ENCODE measurements at places on chromosomes 4 and X. TPM values are rescaled to one million over a fixed set of nuclear protein-coding genes. Genes with fewer than 3 reads are reported as not detected.

GRCh38 chr4:88353324-88353723 lies 25.3 kb upstream of the HERC6 start:
- no peak for DNase-seq

DNA sequence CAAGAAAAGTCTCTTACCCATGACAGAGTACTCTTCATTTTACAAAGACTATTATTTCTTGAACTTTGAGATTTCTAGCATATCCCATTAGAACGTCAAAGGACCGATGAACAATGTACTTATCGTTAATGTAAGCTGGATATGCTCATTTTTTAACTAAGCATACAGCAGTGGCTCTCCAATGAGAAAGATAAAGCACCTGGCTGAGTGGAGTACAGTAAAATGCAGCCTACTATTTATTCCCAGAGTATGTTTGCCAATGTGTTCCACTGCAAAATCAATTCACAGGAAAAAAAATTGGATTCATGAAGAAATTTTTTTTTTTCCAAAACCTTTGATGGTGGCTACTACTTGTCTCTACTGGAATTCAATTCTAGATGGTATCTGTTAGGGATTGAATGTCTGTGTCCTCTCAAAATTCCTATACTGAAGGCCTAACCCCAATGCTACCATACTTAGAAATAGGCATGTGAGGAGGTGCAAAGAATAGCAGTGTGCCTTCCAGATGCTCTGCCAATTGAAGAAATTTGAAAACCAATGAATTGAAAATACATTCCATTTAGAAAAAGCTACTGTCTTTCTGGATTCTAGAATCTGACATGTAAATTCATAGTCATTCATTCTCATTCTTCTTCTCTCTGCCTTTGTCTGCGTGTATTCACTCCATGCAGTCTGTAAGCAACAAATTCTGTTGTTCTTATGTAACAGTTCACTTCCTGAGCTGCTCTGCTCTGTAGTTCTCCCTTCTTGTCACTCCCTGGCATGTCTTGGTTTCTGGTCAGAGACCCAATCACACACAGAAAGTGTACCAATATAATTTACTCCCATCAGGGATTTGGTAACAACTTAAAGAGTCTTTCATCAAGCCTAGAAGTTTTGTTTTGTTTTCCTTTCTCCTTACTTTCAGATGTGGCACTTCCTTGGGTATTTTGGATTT lies 61.4 kb downstream of the PAPSS1 start:
- DNase-seq, result no peak

- DNase-seq, result no peak
Measured at GRCh38 chr4:187179086-187180058, 455.7 kb upstream of the FAT1 start.

- no peak for DNase-seq
Measured at GRCh38 chr4:8330821-8331574, 61.4 kb downstream of the HTRA3 start.

Gene NSG1
- total RNA-seq, result 5.3 TPM

DNA sequence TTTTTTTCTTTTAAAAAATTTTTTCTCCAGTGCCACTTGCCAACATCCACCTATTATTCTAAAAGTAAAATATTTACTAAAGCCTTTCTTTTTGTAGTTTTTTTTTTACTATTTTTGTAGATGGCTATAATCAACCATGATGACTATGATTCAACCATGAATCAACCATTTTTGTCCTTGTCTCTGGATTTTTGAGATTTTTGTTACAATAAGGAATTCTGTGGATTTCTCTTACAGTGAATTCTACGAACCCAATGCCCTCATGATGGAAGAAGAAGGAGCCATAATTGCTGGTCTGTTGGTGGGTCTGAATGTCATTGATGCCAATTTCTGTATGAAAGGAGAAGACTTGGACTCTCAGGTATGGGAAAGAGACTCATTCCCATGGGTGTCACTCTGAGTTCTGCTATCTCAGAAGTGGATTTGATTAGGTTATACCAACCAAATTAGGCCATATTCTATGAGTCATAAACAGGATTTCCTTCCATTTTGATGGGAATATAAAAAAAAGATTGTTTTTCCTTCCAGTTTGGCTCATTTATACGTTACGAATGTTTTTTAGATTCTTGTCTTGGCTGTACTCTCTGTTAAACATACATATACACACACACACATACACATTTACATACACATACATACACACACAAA lies 46.7 kb downstream of the RUFY3 start:
- DNase-seq, result no peak

GRCh38 chr4:38078590-38079421 lies 118.6 kb downstream of the PTTG2 start:
- peak; percentile 18 for DNase-seq

Gene ENPP6
- total RNA-seq, result 0.05 TPM

Gene HPGD
- total RNA-seq, result 2.5 TPM

DNA sequence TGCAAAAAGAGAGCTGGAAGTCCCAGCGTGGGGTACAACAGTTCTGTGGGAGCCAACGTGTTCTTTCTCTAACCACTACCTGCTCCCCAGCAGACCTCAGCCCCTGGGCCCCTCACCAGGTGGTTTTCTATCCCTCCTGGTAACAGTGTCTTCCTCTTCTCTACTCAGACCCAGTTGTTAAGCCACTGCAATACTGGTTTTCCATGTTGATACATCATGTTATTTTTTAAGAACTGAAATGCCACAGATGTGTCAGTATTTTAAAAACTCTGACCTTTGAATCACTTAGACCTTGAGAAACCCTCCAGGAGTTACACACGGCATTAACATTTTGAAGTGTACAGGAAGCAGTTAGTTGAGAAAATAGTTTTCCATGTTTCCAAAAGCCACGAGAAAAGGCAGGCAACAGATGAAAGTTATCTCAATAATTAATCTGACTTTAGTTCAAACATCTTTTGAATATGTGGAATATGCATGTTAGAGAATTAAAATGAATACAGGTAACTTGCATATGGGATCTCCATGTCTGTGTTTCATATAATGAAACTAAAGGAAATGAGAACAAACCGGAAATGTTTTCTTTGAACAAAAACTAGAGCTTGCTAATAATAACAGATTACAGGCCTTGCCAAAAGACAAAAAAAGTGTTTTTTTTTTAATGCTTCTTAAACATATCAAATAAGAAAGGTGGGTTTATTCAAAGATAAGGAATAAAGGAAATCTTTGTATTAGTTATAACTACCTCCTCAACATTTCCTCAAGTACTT lies 108.8 kb downstream of the ZNF827 start:
- DNase-seq, result peak; percentile 68

Gene ATP2B3
- not detected for total RNA-seq

DNA sequence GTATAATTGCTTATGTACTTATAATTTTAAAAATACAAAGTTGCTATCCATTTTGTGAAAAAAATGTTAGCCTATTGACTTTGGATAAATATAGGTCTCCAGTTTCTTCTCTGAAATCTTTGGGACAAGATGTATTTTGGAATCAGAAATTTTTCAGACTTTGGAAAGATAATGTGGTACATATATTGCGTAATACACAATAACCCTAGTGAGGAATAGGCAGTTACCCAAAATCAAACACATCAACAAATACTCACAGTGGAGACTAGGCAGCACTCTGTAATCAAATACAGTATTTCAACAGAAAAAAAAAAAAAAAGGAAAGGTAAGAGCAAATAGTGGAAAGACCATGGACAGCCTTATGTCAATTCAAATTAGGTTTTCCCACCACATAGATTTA lies 796.8 kb downstream of the ADGRL3 start:
- no peak for DNase-seq

- DNase-seq, result no peak
Measured at GRCh38 chr4:41197996-41198395, 16.3 kb downstream of the APBB2 start.

GRCh38 chrX:136810493-136810892 lies 29.8 kb upstream of the ARHGEF6 start:
- no peak for DNase-seq

GRCh38 chr4:173242466-173243250 lies 74.0 kb downstream of the GALNT7 start:
- no peak for DNase-seq

Gene CHST7
- total RNA-seq, result 2.5 TPM

DNA sequence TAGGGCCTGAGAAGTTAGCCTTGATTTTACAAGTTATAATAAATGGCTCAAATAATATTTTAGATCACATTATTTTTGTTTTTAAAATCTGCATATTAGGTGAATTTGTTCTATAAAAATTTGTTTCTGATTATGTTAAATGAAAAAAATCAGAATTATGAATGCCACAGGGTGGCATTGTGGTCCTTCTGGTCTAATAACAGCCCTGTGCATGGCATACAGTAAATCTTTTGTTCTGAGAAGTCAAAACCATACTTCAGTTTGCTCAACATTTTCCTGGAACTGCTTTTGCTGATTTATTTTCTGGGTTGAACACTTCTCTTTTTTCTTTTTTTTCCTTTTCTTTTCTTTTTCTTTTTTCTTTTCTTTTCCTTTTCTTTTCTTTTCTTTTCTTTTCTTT lies 101.0 kb upstream of the UBQLN2 start:
- no peak for DNase-seq

GRCh38 chr4:17448689-17449088 lies 63.2 kb downstream of the QDPR start:
- DNase-seq, result no peak

DNA sequence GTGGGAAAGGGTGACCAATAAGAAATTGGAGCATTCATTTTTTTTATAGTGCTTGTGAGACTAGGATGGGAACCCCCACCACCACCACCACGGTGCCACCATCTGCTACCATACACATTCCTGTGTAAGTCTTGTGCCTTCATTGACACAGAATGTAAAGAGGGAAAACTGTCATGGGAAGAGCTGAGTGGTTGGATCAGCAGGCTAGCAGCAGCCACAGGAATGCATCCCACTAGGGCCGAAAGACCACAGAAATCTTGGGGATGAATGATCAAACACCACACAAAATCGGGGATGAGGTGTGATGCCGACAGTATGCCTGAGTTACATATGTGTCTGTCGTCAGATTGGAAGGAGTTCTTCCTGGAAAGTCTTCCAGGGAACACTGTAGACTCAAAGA lies 69.2 kb downstream of the SRPX start:
- DNase-seq, result no peak

- no peak for DNase-seq
Measured at GRCh38 chr4:161577579-161578301, 586.1 kb downstream of the FSTL5 start.

GRCh38 chr4:145281224-145281623 lies 100.8 kb upstream of the OTUD4 start:
- DNase-seq, result no peak

Gene IL2
- total RNA-seq, result 168 TPM

GRCh38 chr4:79650217-79650616 lies 242.2 kb upstream of the GK2 start:
- no peak for DNase-seq
